ENCODE measurements at places on chromosomes 6 and 20.

- DNase-seq: no peak
These were observed 133.1 kb downstream of the ALDH8A1 start for GRCh38 chr6:134816780-134817179.

GRCh38 chr20:2872459-2873009 lies 747 bp upstream of the PTPRA start:
- DNase-seq: no peak

DNA sequence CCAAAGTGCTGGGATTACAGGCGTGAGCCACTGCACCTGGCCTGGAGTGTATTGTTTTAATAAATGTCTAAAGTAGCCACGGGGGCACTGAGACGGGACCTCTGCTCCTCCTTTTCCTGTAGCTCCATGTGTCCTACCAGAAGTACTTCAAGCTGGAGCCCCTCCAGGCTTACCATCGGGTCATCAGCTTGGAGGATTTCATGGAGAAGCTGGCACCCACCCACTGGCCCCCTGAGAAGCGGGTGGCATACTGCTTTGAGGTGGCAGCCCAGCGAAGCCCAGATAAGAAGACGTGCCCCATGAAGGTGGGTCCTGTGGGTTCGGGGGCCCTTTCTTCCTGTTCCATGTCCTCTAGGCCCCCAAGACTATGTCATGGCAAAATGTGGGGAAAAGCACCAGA lies 7.5 kb downstream of the POFUT1 start:
- no peak for DNase-seq

- DNase-seq: no peak
These were observed 125.7 kb upstream of the RIPOR2 start for GRCh38 chr6:25061289-25061936.

DNA sequence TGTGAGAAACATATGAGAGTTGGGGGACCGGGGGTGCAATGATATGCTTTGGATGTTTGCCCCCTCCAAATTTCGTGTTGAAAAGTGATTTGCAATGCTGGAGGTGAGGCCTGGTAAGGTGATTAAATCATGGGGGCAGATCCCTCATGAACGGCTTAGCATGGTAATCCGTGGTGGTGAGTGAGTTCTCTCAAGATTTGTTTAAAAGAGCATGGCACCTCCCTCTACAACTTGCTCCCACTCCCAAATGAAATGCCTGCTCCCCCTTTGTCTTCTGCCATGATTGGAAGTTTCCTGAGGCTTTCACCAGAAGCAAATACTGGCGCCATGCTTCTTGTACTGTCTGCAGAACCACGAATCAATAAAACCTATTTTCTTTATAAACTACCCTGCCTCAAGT lies 2.5 kb downstream of the DEK start:
- no peak for DNase-seq

DNA sequence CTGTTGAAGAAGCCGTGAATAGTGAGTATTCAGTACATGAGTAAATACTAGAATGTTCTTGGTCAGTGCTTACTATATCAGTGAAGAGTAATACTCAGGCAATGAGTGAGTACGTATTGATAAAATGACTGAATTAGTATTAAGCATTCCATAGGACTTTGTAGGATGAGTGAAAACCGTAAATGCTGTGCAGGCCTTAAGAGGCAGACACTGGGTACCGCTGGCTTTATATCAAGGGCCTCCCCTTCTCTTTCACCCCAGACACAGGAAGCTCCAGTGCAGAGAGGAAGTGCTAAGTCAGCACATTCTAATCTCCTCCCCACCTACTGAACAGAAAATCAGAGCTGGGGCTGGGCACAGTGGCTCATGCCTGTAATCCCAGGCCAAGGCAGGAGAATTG lies 24.2 kb downstream of the POFUT1 start:
- DNase-seq: no peak

- no peak for DNase-seq
These were observed 265.9 kb downstream of the COL12A1 start for GRCh38 chr6:74939721-74940620.

DNA sequence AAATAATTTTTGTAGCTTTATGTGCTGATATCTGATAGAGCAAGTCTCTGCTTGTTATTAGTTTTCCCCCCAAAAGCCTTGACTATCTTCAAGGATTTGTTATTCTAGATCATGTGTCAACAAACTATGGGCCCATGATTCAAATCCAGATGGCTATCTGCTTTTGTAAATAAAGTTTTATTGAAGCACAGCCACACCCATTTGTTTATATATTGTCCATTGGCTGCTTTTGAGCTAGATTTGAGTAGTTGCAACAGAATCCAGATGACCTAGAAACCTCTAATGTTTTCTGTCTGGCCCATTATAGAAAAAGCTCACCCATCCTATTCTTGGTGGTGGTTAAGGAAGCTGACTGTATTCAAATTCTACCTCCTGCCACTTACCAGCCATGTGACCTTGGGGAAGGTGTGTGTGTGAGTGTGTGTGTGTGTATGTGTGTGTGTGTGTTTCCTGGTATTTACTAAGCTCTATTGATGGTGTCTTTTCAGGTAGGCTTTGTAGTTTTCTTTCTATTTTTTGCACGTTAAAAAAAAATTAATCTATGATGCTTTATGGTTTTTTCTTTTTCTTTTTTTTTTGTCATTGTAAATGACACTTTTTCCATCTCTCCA lies 1.3 kb upstream of the GTSF1L start:
- no peak for DNase-seq

GRCh38 chr20:3134151-3134550 lies 25.5 kb downstream of the FASTKD5 start:
- no peak for DNase-seq

DNA sequence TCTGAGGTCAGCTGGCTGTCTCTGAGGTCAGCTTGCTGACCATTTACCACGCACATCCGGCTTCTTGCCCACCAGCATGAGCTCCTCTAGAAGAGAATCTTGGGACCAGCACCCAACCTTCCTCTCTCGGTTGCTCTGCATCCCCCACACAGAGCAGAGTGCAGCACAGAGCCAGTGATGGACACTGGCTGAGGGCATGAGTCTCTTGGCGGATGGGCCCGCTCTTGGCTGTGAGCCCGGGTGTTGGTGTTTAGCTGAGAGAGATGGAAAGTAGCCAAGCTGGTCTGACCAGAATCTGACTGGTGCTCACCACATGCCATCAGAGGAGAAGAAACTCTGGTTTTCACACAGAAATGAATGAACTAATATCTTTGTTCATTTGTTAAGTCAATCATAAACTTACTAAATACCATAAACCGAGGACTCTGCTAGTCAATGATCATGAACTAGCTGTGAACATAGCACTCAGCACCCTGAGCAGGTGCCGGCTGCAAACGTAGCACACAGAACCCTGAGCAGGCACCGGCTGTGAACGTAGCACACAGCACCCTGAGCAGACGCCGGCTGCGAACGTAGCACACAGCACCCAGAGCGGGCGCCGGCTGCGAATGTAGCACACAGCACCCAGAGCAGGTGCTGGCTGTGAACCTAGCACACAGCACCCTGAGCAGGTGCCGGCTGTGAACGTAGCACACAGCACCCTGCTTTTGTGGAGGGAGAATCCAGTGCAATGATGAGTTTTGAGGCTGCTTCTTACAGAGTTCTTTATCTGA lies 10.4 kb upstream of the THBS2 start:
- DNase-seq: no peak

DNA sequence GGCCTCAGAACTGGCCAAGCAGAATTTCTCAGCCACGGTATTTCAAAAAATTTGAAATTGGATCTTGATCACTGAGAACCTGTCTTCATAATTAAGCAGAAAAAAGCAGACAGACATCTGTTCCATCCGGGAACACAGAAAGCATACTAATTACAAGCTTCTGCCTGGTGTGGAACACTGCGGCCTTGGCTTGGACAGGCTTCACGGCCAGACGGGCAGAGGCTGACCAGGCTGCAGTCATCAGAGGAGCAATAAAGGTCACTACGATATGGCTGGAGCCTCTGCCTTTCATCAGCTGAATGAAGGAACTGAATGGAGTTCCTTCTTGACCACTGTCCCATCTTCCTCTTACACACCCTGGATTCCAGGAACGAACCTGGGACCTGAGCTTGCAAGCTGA lies 3.9 kb upstream of the NRSN1 start:
- DNase-seq: peak; percentile 24

- DNase-seq: peak; percentile 83
These were observed 16.4 kb upstream of the STX16 start for GRCh38 chr20:58634521-58635278.

DNA sequence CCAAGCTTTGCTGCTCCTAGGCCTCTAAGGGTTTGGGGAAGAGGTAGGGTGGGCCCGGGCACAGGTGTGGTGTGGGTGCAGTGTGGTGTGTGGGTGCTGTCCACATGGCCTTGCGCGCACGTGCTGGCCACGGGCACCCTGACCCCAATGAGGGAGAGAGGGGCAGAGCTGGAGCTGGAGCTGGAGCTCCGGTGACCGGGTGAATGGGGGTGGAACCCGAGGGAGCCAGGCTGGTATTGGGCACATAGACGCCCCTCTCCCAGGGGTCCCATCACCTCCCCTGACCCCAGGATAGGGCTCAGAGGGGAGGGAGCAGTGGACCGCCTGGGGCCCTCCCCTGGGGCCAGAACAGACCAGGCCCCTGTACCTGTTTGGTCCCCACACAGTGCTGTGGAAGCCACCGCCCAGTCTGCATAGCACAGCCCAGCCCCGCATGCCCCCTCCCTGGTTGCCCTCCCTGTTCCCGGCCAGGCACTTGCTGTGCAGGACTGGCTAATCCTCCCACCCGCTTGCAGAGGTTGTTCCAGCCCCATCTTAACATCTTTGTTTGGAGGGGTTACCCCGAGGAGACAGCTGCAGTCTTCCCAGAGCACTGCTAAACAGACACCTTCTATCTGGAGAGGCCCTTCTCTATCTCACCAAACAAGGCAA lies 984 bp downstream of the ADAM33 start:
- no peak for DNase-seq

- peak; percentile 94 for DNase-seq
These were observed 115.6 kb downstream of the KHDC1L start for GRCh38 chr6:73109659-73110058.

GRCh38 chr6:106100755-106101154 lies 14.6 kb downstream of the PRDM1 start:
- no peak for DNase-seq

DNA sequence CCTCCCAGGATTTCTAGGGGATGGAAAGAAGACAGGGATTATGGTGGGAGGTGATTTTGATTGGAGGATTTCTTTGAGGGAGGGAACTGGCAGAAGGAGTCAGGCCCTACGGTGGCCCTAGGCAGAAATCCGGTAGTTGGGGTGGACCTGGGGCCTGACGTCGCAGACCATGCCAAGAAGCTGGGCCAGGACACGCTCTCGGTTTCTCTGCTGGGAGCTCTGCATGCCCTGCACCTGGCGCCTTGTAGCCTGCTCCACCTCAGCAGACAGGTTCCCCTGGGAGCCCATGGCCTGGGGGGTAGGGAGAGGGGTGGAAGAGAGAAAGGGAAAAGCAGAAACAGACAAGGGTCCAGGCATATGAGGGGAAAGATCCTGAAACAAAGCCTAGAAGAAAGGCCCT lies 1.1 kb downstream of the ATP6V1G2 start:
- DNase-seq: no peak

DNA sequence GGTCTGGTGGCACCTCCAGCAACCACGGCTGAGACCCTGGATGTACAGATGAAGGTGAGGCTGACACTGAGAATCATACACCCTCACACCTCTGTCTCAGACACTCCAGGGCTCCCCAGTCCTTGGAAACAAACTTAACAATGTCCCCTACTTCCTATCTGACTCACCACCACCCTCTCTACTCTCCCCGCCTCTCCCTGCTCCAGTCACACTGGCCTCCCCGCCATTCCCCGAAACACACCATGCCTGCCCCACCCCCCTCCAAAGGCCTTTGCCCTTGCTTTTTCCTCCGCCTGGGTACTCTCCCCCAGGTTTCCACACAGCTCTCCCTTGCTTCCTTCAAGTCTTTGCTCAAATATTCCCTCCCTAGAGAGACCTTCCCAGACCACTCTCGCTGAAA lies 16.3 kb downstream of the BPI start:
- no peak for DNase-seq

GRCh38 chr6:101393251-101393828 lies at the start of gene GRIK2:
Gene GRIK2 (plus strand): TSS chr6:101393708.
- DNase-seq: peak; percentile 85

- DNase-seq: no peak
These were observed 39.3 kb downstream of the GFOD1 start for GRCh38 chr6:13447949-13448724.

DNA sequence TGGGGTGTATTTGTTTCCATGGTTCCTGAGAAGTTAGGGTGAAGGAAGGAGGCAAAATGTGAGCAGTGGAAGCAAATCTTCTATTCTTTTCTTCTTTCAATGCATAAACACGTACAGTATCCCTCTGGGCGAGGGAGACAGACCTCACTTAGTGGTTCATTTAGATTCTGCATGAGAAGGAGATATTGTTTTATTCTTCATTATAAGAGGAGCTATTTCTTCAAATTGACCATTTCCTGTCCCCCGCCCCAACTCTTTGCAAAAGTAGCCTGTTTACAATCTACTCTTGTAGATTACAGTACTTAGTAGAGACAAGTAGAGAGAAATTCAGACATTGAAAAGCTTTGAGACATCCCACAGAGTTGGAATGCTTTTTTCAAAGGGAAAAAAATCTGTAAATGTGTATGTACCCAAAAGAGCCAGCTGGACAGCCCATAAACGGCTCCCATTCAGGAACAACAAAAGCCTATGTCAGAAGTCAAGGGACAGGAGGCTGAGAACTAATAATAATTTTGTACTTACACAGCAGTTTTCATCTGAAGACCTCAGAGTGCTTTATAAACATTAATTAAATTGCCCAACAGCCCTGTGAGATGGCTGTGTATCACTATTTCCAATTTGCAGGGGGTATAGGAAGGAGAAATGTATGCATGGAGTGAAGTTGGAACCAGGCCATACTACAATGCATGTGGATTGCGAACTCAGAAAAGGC lies 23.9 kb downstream of the CD83 start:
- DNase-seq: no peak

DNA sequence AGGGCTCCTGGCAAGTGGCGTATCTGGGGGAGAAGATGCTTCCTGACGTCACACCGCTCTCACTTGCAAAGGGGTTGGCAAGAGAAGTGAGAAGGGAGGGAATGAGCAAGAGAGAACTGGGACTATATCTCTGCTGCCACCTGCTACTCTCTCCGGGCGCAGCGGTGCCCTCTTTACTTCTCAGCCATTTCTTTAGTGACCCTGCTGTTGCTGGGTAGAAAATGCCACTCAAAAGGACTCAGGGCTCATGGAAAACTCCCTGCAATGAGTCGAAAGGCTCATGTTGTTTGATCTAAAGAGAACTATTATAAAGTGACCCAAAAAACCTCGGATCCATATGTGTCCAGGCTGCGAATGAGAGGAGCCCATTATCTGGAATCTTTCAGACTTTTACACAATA lies 401.8 kb downstream of the SAMD5 start:
- no peak for DNase-seq

DNA sequence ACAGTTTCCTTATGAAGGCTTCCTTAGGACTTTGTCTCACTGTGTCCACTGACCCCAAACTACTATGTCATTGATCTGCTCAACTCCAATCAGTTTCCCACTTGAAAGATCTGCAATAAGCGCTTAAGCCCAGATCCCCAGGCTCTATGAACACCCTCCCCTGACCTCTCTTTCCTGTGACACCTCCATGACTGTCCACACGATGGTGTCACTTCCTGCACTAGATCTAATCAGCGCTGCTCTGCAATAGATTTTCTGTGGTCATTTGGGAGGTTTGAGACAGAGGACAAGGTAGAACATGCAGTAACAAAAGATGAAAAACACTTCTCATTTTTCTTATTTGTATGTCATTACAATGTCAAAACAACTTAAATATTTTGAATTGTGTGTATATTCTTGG lies 304.6 kb upstream of the AGPAT4 start:
- no peak for DNase-seq

GRCh38 chr6:118784641-118785164 lies 109.2 kb upstream of the ASF1A start:
- no peak for DNase-seq

- peak; percentile 78 for DNase-seq
These were observed 993 bp upstream of the NCOA7 start for GRCh38 chr6:125789576-125790357.

Measured in SK-N-DZ (cell line).